ENCODE measurements at places on chromosomes 5 and 9.

DNA sequence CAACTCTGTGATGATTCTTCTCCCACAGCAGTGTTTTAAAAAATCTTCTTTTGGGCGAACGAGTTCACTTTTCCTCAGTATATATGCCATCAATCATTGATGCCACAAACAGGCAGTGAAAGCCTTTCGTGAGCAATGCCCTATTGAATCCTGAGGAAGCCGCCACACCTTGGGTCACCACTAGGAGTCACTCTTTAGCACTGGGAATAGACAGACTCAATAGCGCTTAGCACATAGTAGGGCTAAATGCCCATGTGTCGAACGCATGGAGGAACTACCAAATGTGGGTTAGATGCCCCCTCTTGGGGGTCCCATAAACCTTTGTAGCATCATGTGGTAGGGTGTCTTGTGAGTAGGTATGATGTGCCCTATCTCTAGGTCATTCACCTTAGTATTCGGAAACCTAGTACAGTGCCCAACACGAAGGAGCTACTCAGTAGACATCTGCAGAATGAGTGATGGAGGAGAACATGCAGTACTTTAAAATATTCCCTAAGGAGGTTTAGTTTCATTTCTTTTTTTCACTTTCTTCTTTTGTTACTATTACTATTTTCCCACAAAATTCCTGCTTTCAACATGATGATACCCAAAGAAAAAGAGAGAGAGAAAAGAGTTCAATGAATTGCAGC, 603.7 kb downstream of the BNC2 start:
- DNase-seq, result no peak

GRCh38 chr9:31314241-31314640, 1070.2 kb upstream of the ACO1 start:
- no peak for DNase-seq

- no peak for DNase-seq
These were observed 741.3 kb downstream of the TLE1 start for GRCh38 chr9:80948066-80948465.

DNA sequence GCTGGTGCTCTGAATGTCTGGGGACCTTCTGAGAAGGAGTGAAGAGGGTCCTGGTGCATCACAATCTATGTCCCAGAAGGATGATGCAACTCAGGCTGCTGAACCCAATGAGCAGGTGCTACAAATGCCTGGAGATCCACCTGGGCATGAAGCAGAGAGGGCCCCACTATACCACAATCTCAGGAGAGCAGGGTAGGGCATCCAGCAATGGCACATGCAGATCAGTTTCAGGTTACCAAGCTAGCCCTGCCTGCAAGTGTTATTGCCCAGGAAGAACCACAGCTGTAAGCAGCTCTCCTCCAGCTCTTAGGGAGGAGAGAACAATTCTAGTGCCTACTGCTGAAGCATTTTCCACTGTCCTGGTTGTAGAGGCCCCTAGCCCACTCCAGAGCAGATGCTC, 389.2 kb upstream of the TNC start:
- DNase-seq, result no peak

- DNase-seq, result no peak
These were observed 13.6 kb downstream of the FNBP1 start for GRCh38 chr9:130029223-130029973.

DNA sequence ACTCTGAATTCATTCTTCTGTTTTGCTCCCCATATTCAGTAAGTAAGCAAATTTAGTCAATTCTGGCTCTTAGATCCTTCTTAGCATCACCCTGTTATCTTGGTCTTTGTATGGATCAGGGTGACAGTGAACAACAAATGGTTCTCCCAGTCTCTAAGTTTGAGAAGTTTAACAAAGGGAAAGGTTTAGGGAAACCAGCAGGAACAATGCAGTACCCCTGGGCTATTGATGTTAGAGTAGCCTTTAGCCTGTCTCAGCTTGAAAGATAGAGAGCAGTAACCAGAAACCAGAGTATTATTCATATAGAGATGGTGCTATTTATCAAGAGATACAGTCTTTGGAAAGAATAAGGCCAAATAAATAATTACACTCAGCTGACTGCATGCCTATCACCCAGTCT, 241.8 kb downstream of the CDH12 start:
- no peak for DNase-seq

DNA sequence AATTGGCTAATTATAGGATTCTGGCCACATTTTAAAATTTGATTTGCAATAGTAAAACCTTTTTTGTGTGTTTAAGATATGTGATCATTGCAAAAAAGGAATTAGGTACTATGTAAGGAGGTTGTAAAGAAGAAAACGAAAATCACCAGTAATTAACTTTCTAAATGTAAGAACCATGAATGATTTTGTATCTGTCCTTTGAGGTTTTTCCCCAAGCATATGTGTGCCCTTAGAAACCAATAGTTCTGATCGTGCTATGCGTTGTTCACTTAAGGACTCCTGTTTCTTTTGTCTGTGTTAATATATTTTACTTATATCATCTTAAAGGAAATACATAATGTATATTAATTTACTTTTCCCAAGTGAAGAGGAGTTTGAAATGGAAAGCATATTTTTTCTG, 410.2 kb downstream of the PSAT1 start:
- DNase-seq, result no peak

GRCh38 chr5:15027764-15028163, 156.2 kb upstream of the ANKH start:
- no peak for DNase-seq

DNA sequence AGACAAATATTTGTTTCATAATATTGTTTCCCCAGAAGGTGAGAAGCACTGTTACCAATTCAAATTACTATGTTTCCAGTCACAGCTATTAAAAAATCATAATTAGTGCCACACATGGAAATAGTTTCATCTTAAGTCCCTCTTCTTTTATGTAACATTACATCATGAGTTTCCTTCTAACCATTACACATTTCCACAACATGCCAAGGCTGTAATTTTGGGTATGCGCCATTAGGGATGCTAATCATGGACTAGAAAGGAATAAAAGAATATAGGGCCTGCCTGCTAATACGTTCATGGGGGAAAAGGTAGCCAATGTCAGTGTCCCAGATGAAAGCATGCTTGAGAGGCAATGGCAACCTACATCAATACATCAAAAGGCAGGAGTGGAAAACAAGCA, 142.5 kb upstream of the LPAR1 start:
- no peak for DNase-seq

DNA sequence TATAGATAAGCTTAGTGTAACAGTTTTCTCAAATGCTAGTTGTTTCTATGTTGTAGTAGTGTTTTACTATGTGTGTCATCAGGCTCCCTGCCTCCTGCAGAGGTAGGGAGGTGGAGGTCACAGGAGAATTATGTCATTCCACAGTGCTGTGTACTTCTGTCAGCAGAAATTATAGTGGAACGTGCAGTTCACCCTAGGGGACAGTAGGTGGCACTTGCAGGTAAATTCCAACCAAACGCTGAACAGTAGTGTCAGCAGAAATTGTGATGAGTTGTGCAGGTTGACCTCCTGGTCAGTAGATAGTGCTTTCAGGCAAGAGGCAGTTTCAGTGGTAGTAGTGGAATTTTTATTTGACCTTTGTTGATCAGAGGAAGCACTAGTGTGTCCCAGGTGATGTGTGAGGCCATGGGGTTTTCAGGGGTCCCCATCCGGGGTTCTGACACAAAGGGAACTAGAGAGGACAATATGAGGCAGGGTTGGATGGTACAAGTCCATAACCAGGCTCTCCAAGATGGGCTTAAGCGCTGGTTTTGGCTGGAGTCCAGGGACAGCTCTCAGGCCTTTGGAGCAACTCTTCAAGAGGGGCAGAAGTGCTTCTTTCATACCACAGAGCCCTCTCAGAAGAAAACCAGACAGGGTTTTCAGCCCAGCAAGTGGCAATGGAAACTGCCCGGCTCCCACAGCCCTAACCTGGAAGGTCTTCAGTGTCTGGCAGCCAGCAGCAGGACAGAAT, 402.9 kb downstream of the CYLC2 start:
- no peak for DNase-seq

GRCh38 chr5:38843665-38844064, 2.1 kb upstream of the OSMR start:
- DNase-seq, result no peak

DNA sequence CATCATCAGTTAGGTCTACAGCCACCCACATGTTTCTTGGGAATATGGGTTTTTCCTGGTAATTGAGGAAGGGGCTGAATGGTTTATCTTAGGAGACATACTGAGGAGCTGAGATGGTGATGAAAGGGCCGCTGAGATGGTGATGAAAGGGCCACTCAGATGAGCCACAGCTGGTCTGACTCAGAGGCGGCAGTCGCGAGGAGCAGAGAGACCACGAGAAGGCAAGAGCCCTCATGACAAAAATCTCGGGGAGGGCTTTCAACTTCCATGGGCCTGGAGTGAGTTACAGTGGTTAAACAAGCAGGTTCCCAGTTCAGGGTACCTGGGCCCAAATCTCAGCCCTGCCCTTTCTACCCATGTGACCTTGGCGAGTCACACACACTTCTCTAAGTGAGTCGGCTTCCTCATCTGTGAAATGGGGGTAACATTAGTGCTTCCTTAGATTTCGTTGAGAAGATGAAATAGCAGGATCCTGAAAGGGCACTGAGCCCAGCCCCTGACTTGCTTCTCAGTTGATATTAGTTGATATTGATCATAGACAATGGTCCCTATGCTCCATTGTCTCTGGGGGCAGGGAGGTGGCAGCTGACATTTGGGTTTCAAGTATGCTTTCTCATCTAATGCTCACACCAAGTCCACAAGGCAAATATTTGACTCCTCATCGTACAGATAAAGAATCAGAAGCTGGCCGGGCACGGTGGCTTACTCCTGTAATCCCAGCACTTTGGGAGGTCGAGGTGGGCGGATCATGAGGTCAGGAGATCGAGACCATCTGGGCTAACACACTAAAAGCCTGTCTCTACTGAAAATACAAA, 169.5 kb downstream of the RGS3 start:
- DNase-seq, result no peak

DNA sequence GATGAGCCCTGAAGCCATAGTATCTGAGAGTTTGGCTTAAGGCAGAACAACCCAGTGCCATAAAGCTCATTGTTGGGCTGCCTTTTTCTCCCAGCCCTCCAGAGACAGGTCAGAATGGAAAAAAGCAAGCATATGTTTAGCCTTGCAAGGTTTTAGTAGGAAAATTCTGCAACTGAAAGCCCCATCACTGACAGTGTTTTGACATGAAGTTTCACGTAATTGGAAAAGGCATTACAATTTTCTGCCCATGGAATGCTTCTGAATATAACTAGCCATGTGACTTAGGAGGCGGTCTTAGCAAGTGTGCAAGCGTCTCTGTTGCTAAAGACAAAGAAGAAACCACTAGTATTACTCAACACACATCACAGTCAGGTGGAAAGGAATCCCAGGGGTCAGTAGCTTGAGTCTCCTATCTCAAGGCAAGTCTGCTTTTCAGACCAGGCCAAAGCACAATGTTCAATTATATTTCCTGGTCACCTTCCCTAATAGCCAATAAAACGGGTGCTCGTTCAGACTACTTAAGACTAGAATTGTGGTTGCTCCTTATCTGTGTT, 117.6 kb downstream of the CARTPT start:
- DNase-seq, result no peak

DNA sequence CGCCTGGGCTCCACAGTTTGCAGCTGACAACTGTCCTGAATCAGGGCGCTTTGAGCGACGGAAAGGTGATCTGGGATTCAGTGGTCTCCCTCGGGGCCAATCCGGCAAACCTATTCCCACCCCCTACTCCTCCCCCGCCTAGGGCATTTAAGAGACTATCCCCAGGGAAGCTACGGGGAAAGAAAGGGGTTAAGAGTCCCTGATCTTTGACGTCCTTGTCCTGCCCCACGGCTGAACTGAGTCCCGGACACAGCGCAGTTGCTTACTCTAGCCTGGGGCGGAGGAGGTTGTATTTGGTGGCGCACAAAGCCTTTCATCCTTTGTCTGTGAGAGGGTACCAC, 3.4 kb downstream of the RORB start:
- DNase-seq, result no peak

DNA sequence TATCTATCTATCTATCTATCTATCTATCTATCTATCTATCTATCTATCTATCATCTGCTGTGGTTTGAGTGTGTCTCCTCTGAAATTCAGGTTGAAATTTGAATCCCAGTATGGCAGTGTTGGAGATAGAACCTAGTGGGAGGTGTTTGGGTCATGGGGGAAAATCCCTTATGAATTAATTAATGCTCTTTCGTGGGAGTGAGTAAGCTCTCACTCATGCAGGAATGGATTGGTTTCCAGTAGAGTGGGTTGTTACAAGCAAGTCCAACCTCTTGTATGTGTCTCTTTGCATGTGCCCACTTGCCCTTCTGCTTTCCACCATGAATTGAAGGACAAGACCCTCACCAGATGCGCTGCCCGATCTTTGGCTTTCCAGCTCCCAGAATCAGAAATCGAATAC, 113.0 kb downstream of the ANXA1 start:
- no peak for DNase-seq

DNA sequence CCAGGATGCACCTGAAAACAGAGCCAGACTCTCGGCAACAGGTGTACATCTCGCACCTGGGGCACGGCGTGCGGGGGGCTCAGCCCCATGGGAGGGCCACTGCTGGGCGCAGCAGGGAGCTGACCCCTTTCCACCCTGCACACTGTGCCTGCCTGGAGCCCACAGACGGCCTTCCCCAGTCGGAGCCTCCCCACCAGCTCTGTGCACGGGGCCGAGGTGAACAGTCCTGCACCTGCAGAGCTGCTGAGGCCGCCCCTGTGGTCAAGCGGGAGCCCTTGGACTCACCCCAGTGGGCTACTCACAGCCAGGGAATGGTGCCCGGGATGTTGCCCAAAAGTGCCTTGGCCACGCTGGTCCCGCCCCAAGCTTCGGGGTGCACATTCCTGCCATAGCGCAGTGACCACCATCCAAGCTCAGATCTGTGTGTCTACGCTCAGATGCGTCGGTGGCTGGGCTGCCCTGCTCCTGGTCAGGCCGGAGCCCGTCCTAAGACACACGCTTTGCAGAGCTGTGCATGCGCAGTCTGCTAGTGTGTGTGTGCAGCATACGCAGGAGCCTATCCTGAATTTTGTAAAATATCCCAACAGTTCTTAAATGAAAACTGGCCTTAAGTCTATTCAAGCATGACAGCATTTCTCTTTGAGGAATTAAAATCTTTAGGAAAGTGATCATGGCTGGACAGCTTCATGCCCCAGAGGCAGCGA, 8.4 kb upstream of the EXOC3 start:
- DNase-seq, result no peak

GRCh38 chr9:3329361-3329760, 196.4 kb downstream of the RFX3 start:
- DNase-seq, result no peak

DNA sequence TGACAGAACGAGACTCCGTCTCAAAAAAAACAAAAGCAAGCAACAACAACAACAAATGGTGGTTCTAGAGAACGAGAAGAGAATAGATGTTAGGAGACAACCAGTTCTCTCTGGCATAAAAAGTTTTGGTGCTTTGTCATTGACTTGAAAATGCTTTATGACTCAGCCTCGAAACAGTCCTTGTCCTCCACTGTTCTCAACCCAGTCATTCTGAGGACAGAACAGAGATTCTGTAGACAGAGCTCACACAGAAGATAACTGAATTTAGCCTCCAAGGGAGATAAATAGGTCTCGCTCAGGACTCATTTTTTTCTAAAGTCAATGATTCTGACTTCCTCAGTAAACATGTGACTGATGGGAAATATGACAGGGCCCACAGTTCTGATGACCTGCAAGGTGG, 76.0 kb upstream of the FSTL4 start:
- no peak for DNase-seq
